Suppressor macrophage treated with lipopolysaccharide for 1 hour (primary cell): ENCODE measurements at places on chromosomes 3 and 15.

DNA sequence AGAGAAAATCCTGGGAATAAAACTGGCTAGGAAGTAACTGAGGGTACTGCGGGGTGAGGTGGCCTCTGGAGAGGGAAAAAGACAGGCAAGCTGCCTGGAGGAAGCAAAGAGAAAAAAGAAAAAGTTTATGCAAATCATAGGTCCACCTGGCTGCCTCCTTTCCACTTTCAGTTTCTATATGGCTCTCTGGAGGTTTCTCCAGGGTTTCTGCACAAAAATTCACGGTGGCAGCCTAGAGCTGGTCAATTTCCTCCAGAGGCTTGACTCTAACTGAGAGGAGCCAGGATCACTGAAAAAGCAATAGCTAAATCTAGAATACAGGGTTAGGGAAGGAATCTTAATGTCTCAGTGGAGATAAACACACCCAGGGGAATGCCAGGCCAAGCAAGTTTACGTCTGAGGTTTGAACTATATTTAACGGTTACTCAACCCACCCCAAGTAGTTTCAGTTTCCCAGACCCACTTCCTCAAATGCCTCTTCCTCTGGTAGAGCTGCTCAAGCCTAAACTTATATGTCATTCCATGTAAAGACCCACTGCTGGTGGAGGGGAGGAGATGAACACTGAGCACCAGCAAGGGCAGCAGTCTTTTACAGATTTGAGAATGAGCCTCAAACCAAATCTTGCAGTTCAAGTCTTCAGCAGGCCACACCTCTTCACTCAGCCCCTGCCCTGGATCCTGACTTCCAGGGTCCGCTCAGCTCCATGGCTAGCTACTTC, 5.7 kb downstream of the LYSMD2 start:
- peak; percentile 99 for DNase-seq

- no peak for DNase-seq
Measured at GRCh38 chr15:52485290-52485689, 43.4 kb downstream of the MYO5A start.

GRCh38 chr3:39052583-39052982, 767 bp downstream of the WDR48 start:
- DNase-seq = no peak

- no peak for DNase-seq
Measured at GRCh38 chr3:171064461-171064860, 37.9 kb upstream of the SLC2A2 start.

DNA sequence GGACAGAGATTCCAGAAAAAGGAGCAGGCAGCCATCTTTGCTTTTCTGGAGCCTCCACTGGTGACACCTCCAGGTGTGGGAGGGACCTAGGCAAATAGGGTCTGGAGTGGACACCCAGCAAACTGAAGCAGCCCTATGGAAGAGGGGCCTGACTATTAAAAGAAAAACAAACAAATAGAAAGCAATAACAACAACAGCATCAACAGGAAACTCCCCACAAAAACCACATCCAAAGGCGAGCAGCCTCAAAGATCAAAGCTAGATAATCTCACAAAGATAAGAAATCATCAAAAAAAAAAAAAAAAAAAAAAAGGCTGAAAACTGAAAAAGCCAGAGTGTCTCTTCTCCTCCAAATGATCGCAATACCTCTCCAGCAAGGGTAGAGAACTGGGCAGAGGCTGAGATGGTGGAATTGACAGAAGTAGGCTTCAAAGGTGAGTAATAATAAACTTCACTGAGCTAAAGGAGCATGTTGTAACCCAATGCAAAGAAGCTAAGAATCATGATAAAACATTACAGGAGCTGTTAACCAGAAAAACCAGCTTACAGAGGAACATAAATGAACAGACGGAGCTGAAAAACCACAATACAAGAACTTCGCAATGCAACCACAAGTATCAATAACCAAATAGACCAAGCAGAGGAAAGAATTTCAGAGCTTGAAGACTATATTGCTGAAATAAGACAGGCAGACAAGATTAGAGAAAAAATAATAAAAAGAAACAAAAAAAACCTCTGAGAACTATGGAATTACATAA, 225.4 kb downstream of the CTNNB1 start:
- DNase-seq = no peak

DNA sequence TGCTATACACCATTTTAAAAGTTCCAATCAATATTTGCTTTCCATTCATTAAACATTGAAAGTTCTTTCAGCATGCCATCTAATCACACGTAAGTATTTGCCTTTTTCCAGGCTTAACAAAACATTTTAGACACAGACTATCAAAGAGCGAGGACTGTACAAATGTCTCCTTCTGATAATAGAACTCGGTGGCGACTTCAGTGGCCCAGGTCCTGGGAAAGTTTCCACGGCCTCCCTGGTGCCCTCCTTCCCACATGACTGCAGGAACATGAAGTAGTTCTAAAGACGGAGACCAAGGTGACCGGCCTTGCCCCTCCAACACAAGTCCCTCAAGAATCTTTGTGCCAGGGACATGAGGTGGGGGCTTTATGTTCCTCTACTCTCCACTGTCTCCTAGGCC, 174.6 kb upstream of the KBTBD8 start:
- no peak for DNase-seq

DNA sequence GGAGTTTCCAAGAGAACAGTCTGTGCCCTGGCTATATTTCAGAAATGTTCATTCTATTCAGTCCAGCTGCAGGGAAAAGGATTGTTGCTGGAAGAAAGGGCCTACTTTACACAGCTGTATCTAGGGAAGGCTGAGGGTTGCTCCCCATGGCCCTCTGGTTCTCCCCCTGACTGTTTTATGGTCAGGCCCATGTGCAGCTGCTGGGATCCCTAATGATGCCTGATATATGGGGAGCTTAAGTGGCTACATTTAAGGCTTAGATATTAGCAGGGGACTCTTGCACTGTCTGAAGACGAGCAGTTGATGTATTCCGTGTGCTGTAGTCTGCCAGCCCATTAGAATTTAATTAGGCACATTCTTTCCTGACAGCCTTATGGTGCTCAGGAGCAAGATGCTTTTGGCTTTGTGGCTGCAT, 72.0 kb downstream of the FAM43A start:
- no peak for DNase-seq

GRCh38 chr3:57192028-57192427, 7.8 kb downstream of the HESX1 start:
- no peak for DNase-seq

DNA sequence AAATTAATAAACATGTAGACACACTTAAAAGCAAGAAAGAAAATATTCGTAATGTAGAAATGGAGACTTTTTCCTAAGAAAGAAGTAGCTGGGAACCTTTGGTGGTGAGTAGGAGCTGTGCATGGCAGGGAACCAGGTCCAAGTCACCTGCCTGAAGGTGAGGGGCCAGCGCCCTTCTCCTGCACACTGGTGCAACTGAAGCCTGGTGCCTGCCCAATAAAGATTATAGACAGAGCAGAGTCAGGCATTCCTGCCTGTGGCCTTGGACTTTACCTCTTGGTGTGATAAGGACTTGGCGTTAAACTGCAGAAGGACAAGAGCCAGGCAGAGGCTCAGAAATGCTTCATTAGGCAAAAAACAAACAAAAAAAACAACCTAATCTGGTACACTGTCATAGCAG, 14.2 kb downstream of the CFAP91 start:
- DNase-seq = no peak

DNA sequence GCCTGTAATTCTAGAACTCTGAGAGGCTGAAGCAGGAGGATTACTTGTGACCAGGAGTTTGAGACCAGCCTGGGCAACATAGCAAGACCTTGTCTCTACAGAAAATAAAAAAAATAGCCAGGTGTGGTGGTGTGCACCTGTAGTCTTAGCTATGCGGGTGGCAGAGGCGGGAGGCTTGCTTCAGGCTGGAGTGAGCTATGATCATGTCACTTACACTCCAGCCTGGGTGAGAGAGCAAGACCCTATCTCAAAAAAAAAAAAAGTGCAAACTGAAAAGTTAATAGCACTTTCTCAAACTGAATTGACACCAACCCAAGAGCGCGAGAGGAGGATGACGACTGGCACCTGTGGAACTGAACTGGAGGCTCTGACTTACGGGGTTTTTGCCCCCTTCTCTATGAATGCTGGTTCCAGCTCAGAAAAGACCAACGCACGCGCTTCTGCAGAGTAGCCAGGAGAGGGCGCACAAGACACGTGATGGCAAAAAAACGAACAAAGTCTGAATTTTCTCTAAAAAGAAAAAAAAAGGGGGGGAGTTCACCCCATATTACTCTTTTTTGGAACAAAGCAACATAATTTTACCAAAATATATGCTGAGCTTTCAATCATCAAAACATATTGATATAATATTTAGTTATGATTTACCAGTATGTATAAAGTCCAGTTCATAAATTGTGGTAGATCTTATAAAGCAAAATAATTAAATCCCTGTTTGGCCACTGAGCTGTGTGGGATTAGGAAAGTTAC, 23.7 kb downstream of the CFAP92 start:
- peak; percentile 79 for DNase-seq

GRCh38 chr15:52039925-52040781, 21.1 kb downstream of the MAPK6 start:
- DNase-seq = peak; percentile 63

- DNase-seq = no peak
Measured at GRCh38 chr3:131360191-131360755, 21.3 kb upstream of the NUDT16 start.

DNA sequence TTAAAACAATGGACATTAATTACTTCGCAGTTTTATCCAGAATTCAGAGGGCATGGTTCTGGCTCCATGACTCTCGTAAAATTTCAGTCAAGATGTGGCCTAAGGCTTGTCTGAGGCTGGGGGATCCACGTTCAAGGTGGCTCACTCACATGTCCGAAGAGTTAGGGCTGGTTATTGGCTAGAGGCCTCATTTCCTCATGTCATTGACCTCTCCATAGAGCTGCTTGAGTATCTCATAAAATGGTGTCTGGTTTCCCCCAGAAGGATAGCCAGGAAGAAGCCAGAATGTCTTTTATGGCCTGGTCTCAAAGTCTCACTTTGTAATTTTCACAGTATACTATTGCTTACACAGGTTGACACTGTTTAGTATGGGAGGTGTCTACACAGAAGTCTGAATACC, 67.3 kb upstream of the DCBLD2 start:
- DNase-seq = no peak

- DNase-seq = no peak
Measured at GRCh38 chr3:55532806-55533205, 45.7 kb upstream of the WNT5A start.

- DNase-seq = no peak
Measured at GRCh38 chr15:100863075-100863795, 16.4 kb upstream of the ALDH1A3 start.

- DNase-seq = no peak
Measured at GRCh38 chr15:83153288-83153687, 45.8 kb downstream of the TM6SF1 start.
